ENCODE measurements at places on chromosomes 11 and 22.

DNA sequence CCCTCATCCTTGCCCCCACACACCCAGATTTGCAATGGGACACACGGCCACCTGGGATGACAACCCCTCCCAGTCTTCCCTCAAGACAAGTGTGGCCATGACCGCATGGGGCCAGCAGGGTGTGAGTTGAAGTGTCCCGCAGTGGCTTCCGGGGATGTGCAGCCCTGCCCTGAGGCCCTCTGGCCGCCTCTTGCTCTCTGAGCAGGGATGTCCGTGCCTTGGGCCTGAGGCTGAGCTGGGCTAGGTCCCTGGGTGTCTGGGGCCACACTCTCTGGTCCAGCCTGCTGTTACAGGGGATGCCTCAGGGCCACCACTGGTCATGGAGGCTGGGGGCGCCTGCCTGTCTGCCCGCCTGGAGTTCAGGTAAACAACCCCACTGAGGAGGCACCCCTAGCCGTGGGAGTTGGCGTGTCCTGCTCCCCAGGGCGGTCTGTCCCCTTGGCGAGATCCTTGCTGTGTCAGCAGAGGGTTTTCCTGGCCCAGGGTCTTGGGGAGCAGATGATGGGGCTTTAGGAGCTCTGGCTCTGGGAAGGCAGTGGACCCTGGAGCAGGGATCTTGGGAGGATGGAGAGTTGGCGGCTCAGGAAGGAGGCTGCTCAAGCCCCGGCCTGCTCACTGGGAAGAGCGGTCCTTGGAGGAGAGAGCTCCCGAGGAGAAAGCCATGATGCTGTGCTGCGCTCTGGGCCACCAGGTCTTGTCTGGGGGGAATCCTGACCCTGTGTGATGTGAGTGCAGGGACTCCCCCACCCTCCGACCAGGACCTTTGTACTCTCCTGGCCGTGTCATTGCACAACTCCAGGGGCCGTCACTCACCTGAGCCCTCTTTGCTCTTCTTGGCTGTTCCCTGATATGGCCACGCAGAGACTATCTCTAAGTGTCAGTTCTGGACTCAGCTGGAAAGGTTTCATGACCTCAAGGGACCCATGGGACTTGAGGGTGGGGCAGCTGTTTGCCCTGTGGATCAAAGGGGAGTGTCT, 67.9 kb downstream of the KCNQ1 start:
- no peak for DNase-seq

DNA sequence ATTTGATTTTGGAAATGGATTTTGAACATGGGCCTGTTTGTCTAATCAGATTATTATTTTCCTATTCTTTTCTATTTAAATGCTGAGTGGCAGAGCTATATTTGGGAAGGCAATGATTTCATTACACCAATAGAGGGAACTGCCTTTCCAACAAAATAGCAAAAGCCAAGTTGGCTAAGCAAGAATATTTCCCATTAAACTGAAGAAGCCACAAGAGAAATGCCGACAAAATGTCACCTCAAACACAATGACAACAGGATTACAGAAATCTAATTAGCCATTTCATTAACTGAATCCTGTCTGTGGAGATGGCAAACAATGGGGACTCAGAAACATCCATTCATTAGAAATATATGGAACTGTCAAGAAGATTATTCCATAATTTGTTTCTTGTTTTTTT, 1593.1 kb upstream of the RAG2 start:
- DNase-seq = no peak

GRCh38 chr11:73187854-73188253, 30.2 kb upstream of the P2RY2 start:
- DNase-seq = no peak

DNA sequence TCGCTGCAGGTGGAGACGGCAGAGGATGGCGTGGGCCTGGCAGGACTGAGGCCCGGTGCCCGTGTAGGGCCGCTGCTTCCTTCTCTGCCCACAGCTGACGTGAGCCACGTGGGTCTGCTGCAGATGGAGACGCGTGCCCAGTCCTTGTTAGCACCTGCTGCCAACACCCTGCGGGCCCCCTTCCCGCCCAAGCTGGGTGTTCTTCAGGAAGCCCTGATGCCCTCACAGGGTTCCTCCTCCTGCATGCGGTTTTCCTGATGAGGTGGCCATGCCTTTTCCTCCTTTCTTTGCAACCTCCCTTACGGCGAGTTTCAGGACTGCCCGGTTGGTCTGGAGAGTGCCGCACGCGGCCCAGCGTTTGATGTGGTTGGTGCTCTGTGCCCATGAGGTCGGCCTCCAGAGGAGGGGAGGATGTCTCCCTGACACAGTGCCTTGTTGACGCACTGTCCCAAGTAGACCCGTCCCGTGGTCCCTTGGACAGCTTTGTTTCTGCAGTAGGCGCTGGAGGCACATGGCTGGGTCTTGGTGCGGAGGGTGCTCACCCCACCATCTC, 44.7 kb downstream of the AP2A2 start:
- no peak for DNase-seq

- DNase-seq = no peak
These were observed 17.0 kb downstream of the COA4 start for GRCh38 chr11:73859671-73860070.

GRCh38 chr11:96254854-96255253, 88.1 kb downstream of the MAML2 start:
- DNase-seq = no peak

GRCh38 chr11:76984743-76985142, 49.5 kb upstream of the B3GNT6 start:
- DNase-seq = no peak

GRCh38 chr11:25927411-25927953, 404.4 kb upstream of the ANO3 start:
- no peak for DNase-seq

DNA sequence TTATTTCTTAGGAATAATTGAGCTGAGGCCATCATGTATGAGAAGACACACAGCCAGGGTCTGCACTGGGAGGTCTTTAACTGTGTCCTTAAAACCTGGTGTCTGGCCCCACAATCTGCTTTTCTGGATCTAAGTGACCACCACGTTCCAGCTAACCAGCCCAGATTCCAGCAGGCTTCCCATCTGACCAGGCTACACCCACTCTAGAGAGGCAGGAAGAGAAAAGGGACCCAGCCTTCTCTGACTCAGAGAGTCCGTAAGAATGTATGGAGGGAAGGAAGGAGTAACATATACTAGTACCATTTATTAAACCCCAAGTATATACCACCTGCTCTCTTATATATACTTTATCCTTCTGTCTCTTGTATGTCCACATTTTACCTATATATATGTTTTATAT, 80.1 kb downstream of the LDLRAD3 start:
- no peak for DNase-seq

GRCh38 chr11:91854171-91854570, 370.4 kb upstream of the FAT3 start:
- no peak for DNase-seq

DNA sequence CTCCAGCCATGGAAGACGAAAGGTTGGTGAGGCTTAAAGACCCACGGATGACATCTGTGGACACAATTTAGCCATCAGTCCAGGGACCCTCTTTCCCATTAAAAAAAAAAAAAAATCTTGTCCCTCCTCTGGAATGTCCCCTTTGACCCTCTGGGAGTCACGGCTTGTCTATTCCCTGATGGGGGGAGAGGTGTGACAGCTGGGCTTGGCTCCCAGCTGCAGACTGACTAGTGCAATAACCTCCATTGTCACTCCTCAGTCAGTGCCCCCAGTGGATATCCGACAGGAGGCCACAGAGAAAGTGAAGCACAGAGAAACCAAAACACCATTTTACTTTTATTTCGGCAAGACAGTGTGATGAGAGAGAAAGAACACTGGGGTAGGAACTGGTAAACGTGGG, 2.7 kb upstream of the VSIG2 start:
- no peak for DNase-seq

GRCh38 chr22:19959043-19959586, 17.5 kb upstream of the TXNRD2 start:
- peak; percentile 62 for DNase-seq

DNA sequence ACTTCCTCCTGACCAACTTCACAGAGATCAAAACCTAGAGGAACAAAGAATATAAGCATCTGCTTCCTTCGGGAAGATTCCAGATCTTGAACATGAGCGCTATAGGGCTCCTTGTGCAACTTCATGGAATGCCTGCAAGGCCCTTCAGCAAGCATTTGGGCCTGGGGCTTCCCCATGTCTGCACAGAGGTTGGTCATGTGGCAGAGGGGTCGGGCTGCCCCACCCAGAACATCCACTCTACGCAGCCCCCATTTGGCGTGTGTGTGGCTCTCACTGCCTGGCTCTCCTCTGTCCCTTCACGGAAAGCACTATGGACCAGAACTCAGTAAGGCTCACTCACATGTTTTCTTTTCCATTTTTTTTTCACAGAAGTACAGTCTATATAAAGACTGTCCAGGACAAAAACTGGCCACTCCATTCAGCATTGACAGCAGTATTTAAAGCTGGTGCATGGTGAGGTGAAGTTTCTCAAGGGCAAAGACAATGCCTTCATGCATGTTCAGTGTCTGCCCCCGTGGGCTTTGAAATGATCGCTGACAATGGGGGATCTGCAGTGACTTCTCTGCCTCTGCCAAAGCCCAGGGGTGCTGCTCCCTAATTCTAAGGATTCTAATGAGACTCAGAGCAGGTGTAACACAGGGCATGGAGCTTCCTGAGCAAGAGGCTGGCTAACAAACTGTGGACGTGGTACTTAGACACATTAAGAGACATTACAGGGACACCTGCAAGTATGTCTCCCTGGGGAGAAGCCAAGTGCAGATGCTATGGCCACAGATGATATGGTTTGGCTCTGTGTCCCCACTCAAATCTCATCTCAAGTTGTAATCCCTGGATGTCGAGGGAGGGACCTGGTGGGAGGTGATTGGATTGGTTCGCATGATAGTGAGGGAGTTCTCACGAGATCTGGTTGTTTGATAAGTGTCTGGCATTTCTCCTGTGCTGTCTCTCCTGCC, 66.5 kb upstream of the PITPNB start:
- no peak for DNase-seq

- peak; percentile 72 for DNase-seq
These were observed 13.2 kb upstream of the OR4C12 start for GRCh38 chr11:49995565-49995964.

DNA sequence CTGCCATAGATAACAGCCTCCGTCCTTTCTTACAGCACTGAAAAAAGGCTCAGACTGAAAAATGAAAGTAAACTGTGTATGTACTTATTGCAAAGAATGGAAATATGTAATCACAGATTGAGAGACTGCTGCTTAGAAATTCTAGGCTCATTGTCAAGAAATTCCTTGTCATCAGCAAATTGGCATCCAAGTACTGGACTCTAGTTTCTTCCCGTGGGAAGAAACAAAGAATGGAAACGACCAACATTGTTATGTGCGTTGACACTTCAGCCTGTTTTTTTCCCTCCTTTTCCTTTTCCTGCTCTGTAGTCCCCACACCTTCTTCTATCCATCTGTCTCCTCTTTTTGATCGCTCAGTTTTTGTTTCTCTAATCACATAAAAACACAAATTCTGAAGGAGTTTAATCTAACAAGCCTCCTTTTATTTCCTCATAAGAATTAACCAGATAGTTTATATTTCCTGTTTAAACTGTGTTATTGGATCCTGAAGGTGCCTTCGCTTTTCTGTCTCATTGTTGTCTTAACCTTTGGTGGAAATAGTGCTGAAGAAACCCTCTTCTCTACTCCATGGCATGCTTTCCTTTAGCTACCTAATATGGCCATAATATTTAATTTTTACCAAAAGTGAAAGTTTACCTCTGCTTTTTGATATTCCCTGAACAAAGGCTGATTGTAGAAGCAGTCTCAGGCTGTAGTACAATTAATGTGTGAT, 20.0 kb upstream of the CASP12 start:
- DNase-seq = no peak

DNA sequence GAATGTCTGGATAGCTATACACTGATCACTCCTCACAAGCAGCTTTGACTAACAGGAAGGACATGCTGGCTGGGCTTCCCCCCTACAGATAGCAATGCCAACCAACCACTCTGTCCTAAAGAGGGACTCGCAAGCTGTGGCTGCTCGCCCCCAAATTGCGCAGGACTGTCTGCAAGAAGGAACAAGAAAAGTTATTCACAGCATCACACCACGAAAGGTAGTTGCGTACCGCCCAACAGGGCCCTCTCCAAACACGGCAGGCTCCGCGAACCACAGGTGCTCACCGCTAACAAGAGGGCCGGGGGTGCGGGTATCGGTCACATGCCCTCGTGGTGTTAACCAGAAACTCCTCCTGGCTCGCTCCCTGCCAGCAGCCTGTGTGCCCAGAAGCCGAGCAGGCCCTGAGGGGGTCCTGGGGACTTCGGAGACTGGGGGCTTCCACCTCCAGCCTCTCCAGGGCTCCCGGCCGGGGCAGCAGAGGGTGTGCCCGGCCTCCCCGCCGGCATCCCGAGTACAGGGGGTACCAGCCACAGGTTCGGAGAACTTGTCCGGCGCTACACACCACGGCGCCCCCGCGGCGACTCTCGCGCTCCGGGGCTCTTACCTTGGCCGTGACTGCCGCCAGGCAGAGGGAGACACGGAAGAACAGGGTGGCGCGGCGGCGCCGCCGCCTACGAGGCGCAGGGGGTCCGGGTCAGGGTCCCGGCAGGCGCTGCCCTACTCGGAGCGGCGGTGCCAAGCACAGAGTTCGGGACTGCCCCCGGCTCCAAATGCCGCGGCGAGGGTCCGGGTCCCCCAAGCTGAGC, 682 bp downstream of the LARGE1 start:
- no peak for DNase-seq

DNA sequence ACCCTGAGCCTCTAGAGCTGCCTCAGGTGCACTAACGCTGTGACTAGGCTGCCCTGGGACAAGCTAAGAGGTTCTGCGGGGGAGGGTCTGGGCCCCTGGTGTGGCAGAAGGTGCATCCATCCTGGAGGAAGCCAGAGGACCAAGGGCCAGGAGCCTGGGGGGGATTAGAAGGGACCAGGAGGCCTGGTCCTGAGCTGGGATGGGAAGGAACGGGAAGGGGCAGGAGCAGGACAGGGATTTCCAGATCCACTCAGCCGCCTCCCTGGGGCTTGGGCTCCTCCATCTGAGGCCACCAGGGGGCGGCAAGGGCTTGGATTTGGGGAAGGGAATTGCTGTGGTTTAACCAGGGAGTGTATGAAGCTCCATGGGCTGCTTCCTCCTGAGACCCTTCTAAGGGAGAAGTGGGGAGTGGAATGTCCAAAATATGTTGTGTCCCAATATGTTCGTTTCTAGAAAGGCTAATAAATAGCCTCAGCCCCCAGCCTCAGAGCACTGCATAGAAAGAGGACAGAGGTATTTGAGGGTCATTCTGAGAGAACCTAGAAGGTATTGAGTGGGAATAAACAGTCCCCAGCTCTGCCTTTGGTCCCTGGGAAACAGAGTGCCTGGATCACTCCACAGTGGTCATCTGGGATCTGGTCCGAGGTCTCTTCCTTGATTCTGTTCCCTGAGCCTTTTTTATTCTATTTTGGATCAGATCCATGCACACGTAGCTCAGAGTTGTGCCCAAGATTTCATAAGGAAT, 17.4 kb upstream of the PRAME start:
- peak; percentile 11 for DNase-seq
